ENCODE measurements at places on chromosomes 6 and 20.

GRCh38 chr6:67680297-67680932, 954.7 kb upstream of the ADGRB3 start:
- no peak for DNase-seq

DNA sequence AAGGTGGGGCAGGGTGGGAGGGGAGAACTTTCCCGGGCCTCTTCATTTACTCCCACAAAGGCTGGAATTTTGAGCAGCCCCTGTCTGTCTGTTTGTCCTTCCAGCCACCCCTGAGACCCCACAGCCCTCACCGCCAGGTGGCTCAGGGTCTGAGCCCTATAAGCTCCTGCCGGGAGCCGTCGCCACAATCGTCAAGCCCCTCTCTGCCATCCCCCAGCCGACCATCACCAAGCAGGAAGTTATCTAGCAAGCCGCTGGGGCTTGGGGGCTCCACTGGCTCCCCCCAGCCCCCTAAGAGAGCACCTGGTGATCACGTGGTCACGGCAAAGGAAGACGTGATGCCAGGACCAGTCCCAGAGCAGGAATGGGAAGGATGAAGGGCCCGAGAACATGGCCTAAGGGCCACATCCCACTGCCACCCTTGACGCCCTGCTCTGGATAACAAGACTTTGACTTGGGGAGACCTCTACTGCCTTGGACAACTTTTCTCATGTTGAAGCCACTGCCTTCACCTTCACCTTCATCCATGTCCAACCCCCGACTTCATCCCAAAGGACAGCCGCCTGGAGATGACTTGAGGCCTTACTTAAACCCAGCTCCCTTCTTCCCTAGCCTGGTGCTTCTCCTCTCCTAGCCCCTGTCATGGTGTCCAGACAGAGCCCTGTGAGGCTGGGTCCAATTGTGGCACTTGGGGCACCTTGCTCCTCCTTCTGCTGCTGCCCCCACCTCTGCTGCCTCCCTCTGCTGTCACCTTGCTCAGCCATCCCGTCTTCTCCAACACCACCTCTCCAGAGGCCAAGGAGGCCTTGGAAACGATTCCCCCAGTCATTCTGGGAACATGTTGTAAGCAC, 46.0 kb upstream of the TTPAL start:
- no peak for DNase-seq

DNA sequence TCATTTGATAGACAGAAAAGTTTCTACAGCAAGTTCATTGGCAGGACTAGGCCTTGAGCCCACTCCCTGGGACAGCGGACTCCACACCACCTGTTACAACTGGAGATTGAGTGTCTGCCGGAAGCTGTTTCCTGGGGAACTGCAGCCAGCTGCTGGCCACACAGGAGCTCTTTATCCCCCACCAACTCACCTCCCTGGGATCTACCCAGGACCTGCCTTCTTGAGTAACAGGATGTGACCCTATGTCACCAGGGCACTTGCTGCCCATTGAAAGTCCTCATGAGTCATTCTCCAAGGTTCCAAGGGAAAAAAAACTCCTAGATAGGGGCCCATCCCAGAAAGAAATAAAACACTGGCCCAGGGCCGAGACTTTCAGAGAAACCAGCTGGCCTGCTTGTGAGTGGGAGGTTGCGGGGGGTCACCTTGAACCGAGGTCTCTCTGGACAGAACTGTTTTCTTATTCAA, 37.4 kb upstream of the SLC9A8 start:
- DNase-seq, result no peak

- DNase-seq, result no peak
Measured at GRCh38 chr6:23522792-23523547, 603.0 kb upstream of the NRSN1 start.

- no peak for DNase-seq
Measured at GRCh38 chr20:23349338-23350195, 1.0 kb upstream of the NXT1 start.

DNA sequence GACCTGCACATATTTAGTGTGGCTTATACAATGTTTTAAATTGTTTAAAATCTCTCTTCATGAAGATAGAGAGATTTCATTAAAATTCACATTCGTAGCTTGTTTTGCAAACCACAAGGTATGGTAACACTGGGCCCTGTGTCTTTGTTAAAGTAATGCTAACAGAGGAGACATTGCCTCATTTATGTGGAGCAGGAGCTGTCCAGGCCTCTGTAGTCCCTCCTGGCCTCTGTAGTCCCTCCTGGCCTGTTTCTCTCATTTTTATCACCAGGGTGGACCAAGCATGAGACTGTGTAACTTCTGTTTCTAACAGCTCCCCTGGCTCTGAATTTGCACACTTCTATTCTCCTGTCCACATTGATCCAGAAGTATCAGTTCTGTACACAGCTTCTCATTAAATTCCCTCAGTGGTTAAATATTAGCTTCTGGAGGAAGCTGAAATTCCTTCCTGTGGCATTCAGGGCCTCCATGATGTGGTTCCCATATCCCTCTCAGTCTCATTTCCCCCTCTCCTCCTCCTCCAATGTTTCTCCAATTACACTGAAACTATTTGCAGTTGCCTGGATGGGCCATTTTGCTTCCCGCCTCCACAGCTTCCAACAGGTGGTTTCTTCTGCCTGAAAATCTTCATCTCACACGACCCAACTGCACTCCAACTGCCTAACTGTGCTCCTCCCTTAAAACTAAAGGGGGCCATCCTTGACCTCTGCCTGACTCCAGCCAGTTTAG, 340.4 kb downstream of the SYNE1 start:
- DNase-seq, result no peak

DNA sequence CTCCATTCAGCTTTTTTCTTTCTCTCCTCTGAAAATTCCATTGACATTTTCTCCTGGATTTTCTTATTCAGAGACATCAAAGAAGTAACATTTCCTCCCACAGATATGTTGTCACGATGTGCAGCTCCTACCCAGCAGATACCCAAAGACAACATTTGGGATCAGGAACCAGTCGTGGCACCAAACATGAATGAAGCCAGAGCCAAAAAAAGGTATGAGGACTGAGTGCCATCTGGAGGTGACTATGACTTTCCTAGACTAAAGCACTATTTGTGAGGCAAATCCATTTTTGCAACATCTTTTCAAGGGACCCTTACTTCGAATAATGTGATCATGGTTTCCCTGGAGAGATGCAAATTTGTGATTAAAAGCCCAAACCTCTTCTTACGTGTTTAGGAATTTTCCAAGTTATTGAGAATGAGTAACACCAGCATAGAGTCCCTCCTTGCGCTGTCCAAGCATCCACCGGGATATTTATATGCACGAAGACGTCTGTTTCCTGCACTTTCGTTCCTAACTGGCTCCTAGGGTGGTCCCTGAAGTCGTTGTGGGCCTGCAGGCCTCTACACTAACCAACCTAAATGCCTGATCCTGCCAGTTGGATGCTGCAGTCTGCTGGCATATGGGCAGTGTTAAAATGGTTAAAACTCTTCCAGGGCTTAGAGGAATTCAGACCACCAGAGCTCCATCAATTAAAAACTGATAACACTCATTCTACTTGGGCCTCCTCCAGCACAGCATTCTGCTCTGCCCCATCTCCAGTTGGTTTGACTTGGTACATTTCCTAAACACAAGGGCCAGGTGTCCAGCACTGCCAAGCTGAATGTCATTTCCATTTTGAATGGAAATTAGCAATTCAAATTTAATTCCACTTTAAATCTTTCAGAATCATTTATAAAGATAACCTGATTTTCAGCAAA, 256.6 kb downstream of the C6orf118 start:
- DNase-seq, result no peak

- DNase-seq, result no peak
Measured at GRCh38 chr20:57638173-57638894, 18.1 kb upstream of the ZBP1 start.

DNA sequence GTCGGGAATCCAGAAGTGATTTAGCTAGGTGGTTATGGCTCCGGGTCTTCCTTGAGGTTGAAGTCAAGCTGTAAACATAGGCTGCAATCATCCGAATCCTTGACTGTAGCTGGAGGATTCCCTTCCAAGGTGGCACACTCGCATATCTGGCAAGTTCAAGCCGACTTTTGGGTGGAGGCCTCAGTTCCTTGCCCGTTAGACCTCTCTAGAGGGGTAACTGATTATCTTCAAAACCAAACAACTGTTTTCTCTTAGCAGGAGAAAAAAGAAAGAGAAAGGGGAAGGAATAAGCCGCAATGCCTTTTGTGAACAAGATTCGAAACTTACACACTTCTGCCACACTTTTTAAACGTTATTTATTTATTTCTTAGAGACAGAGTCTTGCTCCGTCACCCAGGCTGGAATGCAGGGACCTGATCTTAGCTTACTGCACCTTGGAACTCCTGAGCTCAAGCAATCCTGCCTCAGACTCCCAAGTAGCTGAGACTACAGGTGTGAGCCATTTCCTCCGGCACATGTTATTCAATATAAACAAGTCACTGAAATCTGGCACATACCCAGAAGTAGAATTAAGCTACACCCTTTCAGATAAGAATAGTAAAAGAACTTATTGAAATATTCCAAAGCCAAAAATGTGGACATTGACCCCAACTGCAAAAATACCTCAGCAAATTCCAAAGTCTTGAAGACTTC, 76.3 kb downstream of the HFE start:
- no peak for DNase-seq

GRCh38 chr20:32470025-32470861, 112.1 kb downstream of the ASXL1 start:
- no peak for DNase-seq

- no peak for DNase-seq
Measured at GRCh38 chr6:110250838-110251237, 70.6 kb downstream of the CDC40 start.

DNA sequence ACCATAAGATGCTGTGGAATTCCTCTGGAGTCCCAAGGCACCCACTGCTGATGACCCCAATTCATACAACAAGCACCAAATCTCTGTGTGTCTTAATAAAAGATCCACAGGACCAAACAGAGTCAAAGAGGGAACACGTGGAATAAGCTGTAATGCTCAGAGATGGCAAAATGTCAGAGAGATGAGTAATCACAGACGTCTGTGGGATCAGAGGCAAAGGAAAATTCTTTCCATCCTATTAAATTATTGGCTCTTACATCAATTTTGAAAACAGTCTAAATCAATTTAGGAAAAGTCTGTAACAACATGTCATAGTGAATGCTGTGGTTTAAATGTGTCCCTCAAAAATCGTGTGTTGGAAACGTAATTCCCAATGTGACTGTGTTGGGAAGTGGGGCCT, 17.5 kb upstream of the SAMD3 start:
- peak; percentile 77 for DNase-seq

Data from AG09309 (cell line).